ENCODE measurements at places on chromosomes 12 and 14.

- no peak for DNase-seq
These were observed 852 bp downstream of the COX16 start for GRCh38 chr14:70358631-70359030.

GRCh38 chr14:25101276-25101675 lies 51.3 kb upstream of the STXBP6 start:
- no peak for DNase-seq

DNA sequence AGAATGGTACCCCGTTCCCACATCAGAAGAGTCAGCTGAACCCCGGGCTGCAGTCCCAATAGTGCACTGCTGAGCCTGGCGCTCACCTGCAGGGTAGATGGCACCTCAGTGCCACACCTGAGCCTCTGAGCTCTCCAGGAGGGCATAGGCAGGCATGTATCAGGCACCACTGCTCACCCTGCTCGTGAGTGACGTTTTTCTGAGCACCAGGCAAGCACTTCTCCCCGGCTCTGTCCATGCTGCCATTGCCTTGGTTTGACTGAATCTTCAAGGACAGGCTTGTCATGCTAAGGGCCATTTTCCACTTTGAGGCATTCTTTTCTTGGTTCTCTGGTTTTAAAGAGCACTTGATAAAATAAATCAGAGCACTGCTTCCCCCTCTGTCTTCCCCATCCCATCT lies 161.6 kb upstream of the PRMT8 start:
- no peak for DNase-seq

DNA sequence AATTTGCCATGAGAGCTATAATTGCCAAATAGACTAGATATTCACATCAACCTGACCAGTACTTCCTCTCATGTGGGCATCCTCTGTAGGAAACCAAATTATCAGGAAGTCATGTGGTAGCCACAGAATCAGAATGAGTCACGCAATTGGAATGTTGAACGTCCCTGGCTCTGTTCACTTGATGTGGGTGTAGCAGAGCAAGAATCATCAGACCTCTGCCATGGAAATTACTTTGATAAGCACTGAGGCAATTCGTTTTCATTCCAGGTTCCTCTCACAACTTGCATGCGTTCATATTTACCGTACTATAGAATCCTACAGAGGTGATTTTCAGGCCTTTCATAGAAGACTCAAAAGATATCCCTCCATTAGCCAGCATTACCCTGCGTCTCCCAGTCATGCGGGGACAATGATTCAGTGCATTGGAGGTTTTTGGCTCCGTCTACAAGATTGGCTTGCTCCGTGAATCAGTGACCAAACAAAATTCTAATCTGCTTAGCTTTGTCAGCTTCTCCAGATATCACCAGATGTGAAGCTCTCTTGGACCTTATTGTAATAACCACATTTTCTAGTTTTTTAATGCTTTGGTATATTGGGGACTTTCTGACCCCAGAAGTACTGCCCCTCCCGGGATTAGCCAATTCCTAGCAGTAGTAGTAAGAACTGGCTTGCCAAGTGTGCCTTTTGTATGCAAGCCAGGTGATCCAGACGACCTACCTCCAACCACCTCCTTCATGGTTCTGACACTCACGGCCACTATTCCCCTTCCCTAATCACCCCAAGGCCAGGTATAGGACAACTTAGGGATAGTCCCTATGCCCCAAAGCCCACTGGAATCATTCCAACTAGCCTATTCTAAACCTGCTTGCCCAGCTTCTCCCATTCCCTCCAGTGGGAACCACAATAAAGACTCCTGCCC lies 133.4 kb downstream of the KICS2 start:
- DNase-seq: peak; percentile 82
